ENCODE measurements at places on chromosomes 3 and 15.

GRCh38 chr3:128794770-128795649, 69.0 kb downstream of the RAB7A start:
- no peak for DNase-seq

GRCh38 chr15:32042269-32042972, 12.1 kb downstream of the CHRNA7 start:
- DNase-seq, result no peak

GRCh38 chr3:129606636-129607390, at the start of gene PLXND1:
Gene PLXND1 (minus strand): TSS chr3:129606676. CDS start chr3:129606639, 37 bp downstream.
- DNase-seq, result no peak

GRCh38 chr15:59946084-59946483, 58.0 kb upstream of the FOXB1 start:
- DNase-seq, result no peak

DNA sequence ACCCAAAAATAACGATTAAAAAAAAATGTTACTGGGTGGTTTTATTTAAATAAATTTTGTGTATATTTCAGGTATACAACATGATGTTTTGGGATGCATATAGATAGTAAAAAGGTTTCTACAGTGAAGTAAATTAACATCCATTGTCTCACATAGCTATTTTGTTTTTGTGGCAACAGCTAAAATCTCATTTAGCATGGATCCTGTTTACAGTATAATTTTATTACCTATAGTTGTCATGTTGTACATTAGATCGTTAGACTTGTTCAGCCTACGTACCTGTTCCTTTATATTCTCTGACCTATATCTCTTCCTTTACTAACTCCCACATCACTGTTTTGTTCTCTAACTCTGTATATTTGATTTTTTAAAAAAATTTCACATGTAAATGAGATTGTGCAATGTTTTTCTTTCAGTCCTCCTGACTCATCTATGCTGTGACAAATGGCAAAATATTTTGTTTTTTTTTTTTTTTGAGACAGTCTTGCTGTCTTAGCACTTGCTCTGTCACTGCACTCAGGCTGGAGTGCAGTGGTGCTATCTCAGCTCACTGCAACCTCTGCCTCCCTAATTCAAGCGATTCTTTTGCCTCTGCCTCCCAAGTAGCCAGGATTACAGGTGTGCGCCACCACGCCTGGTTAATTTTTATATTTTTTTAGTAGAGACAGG, 45.6 kb downstream of the OIP5 start:
- no peak for DNase-seq

DNA sequence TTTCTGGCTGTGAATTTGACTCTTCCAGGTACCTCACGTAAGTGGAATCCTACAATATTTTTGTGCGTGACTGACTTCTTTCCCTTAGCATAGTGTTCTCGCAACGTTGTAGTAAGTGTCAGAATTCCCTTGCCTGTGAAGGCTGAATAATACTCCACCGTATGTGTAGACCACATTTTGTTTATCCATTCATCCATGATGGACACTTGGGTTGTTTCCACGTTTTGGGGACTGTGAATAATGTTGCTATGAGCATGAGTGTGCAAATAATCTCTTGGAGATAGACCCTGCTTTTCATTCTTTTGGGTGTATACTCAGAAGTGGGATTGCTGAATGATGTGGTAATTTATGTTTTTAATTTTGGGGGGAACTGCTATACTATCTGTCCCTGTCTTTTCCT, 82.2 kb downstream of the APBA2 start:
- DNase-seq, result no peak

DNA sequence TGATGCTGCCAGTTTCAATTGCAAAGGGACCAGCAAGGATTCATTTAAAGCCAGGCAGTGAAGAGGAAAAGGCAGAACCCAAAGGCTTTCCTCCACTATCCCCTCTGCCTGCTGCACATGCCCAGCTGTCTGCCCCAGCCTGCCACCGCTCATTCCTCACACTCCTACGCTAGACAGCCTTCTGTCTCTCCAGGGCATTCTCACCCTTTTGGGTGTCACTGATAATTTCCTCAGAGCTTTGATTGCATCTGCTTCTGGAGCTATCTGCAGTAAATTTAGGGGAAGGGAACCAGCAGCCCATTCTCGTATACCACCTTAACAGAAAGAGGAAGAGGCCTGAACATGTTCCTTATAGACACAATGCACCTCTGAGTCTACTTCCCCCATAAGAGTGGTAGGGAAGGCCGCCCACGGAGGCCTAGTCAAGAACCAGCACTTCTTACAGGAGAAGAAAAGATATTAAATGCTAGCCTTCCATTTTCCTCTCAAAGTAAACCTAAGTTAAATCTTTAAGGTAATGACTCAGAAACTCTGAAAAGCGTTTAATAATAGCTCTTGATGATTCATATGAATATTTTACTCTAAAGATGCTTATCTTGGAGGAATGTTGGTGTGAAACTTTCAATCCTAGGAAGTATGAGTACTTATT, 20.9 kb downstream of the NUDT16 start:
- no peak for DNase-seq

DNA sequence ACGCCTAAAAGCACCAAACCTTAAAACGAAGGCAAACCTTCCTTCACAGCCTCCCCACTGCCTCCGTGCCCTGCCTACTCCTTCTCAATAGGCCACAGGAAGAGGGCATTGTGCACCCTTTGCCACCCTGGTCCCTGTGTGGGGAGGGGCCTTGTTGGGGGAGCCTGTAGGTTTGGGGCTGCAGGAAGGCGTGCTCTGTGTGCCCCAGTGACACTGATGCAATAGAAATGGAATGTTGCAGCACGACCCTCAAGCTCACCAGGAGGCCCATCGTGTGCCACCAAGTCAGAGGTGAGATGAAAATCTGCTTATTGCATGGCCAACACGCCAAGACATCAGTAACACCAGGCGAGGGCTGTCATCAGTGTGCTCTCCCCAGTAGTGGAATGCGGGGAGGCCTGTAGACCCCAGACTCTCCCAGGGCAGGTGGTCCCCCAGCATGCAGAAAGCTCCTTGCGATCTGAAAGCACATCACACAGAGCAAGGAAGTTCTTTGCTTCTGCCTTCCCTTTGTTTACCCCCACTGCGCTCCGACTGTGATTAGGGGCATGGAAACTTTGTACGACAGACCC, 86.2 kb downstream of the ASB7 start:
- no peak for DNase-seq

- no peak for DNase-seq
Observed at GRCh38 chr3:22606938-22607337, 596.2 kb upstream of the UBE2E2 start.

GRCh38 chr3:143737065-143737464, 111.2 kb downstream of the SLC9A9 start:
- DNase-seq, result no peak

GRCh38 chr3:56630966-56631365, 52.1 kb downstream of the TASOR start:
- no peak for DNase-seq

GRCh38 chr3:192915304-192915703, 2.4 kb downstream of the MB21D2 start:
- no peak for DNase-seq

DNA sequence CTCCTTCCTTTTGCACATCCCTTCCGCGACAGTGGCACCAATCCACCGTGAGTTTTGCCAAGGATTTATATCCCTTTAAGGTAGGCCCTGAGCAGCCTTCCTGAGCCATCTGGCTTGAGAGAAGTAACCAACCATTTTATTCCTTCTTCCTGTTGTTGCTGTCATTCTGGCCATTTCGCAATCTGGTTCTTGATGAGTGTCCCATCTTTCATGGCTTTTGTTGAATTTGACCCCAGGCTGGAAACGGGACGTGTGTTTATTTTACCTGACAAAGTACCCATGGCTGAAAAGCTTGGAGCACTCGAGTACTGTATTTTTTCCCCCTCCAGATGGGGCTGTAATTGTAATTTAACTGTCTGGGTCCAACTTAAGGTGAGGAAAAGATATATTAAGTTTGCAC, 173.4 kb downstream of the WNT5A start:
- no peak for DNase-seq

GRCh38 chr3:116473602-116474001, 28.3 kb upstream of the LSAMP start:
- no peak for DNase-seq

Data from activated CD4-positive, alpha-beta T cell treated with anti-CD3 and anti-CD28 coated beads for 24 hours (primary cell).